Stimulated activated CD8-positive, alpha-beta memory T cell treated with anti-CD3 and anti-CD28 coated beads, Interleukin-7, amount 100 ng/mL, for 1 hour (primary cell): ENCODE measurements at places on chromosomes 12 and 14.
A peak's percentile ranks its signal among the peaks of the same experiment; 100 is the strongest.

DNA sequence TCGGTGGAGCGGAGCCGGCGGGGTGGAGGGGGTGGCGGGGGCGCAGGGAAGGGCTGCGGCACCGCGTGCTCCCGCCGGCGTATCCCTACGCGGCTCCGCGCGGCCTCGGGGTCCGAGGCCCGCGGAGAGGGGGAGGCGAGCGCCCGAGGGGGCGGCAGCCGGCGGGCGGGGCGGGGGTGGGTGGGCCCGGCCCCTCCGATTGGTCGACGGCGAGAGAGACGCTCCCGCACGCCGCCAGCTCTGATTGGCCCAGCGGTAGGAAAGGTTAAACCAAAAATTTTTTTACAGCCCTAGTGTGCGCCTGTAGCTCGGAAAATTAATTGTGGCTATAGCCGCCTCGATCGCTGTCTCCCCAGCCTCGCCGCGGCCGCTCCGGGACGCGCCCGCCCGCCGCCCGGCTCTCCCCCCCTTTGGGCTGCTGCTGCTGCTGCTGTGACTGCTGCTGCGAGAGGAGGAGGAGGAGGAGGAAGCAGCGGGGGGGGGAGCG lies at the start of gene FOXG1:
Gene FOXG1, plus strand, starts transcription at position 319 of the 487 bp plus-strand sequence. CDS start 493 bp downstream, outside the sequence.
- DNase-seq, result no peak

DNA sequence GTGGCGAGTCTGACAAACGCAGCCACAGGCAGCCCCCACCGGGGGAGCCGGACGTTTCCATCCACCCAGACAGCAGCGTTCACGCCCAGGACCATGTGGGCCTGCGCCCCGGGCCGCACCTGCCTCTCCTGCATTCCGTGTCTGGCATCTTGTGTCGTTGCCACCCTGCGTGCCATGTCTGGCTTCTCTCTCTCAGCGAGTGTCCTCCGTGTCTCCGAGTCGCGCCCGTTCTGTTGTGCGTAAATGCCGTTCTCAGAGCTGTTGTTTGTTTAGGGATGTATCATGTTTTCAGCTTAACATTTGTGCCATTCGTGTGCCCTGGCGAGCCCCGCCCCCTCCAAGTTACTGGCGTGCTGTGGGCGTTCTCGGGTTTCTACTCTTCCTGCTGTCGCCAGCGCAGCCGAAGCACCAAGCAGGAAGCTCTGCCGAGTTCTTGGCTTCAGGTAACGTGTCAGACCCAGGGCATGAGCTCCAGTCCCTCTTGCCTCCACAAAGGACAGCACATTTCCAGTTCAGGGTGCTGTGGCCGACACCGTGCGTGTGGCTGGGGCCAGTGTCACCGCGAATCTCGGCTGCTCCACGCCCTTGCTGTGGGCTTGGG lies 34.6 kb downstream of the NOC4L start:
- DNase-seq, result no peak

- no peak for DNase-seq
Measured at GRCh38 chr14:106129274-106129673, 602.9 kb downstream of the TMEM121 start.

DNA sequence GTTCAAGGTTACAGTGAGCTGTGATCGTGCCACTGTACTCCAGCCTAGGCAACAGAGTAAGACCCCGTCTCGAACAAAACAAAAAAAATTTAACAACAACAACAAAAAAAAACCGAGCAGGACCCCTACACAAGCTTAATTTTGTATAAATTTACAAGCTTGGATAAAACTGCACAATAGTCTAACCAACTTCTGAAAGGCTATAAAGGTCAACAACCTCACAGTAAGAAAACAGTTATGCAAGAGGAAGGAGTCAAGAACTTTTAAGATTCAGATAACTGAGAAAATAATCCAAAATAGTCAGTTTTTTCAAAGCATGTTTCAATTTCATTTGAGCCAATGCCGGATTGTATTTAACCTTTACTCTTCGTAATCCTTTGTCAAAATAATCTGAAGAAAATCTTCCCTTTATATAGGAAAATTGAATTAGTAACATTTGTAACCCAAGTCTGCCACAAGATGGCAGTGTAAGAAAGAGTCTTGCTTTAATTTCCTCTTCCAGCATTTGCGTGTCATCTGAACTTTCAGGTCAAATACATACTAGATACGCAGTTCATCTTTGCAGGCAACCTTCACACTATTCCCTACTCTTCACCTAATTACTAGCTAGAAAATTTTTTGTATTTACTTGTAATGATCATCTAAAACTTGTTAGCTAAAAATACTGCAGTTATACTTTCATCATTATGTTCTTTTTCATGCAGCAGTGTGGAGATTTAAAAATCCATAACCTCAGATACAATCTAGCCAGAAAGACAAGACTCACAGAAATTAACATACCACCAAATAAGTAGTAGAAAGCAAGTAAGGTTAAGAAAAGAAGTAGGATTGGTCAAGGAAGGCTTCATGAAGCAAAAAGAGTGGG lies 5.8 kb downstream of the CCNB1IP1 start:
- no peak for DNase-seq

DNA sequence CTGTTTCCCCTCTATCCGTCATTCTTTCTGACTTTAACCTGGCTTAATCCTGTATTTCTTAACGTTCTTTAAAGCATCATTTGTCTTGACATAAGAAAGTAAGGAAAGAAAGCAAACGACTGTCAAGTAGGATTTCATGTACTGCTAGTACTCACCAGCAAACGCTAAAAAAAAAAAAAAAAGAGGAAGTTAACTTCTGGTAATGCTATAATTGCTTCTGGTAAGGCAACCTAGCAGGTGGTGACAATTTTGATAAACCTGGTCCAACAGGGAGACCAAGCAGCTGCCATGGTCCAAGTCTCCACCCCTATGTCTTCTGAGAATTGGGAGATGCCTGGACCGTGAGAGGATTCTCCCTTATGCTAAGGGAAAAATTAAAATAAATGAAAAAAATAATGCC lies 306.6 kb downstream of the DAD1 start:
- DNase-seq, result no peak

DNA sequence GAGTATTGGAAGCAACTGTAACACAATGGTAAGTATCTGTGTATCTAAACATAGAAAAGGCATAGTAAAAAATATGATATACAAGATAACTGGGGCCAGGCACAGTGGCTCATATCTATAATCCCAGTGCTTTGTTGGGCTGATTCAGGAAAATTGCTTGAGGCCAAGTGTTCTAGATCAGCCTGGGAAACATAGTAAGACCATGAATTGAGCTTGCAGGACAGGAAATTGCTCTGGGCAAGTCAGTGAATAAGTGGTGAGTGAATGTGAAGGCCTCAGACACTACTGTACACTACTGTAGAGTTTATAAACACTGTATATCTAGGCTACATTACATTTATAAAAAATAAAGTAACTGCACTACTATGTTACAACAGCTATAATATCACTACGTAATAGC lies 75.2 kb downstream of the GPR135 start:
- no peak for DNase-seq

- no peak for DNase-seq
Measured at GRCh38 chr12:93879476-93880421, 202.6 kb downstream of the CRADD start.

DNA sequence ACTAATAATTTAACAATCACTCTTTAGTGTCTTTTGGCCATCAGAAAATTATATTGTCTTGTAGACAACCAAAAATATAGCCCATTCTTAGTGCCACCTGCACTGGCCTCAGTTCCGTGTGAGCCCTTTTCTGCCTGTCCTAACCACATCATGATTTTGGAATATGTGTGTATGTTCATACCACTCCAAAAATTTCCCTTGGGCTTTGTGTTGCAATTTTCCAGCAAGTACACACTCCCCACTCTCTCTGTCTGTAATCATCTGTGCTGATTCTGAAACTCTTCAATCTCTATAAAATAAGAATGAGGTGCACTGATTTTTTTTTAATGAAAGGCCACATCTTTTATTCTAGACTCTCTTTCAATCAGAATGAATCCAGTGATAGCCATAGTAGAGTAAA lies 196.0 kb downstream of the PIK3C2G start:
- DNase-seq, result no peak

GRCh38 chr12:98612696-98613334 lies 19.3 kb downstream of the SLC25A3 start:
- DNase-seq, result no peak

DNA sequence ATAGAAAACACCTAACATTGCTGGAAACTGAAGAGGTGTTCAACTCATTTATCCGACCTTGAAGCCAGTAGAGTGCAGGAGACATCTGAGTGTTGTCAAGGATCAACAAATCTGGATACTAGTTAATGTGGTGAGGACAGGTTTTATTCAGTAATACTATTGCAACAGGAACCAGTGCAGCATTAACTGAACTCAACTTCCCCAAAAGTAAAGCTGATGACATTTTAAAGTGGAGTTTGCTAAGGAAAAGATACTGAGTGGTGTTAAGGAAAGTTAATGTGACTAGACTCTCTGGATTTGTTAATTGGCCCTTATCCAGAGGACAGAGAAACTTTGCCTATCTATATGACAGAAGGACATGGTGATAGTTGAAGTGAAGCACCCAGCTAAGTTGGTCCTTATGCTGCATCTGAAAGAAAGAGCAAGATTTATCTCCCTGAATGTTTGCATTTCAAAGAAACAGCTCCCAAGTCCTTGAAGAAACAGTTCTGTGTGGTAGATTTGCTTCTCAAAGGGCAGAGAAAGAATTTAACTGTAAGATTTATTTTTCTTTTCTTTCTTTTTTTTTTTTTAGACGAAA lies 1.2 kb upstream of the CLEC7A start:
- no peak for DNase-seq

- DNase-seq, result no peak
Measured at GRCh38 chr12:56864318-56864717, 69.9 kb downstream of the SDR9C7 start.

DNA sequence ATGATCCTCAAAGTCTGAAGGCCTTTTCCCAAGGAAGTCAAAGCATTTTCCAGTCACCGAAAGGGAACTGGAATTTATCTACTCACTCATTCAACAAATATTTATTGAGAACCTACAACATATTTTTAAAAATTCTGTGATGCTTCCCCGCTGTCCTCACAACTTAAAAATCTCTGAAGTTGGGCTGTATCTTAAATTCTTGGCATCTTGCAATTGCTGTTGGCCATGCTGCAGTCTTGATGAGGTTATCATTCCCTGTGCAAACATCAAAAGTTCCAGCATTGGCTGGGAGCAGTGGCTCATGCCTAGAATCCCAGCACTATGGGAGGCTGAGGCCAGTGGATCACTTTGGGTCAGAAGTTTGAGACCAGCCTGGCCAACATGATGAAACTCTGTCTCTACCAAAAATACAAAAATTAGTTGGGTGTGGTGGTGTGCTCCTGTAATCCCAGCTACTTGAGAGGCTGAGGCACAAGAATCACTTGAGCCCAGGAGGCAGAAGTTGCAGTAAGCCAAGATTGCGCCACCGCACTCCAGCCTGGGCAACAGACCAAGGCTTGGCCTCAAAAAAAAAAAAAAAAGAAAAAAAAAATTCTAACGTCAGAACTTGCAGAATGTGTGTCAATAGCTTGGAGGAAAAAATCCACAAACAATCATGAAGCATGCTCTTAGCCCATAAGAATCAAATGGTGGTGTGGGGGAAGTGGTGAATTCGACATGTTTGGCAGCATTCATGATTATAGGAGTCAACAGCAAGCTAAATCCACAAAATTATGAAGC lies 34.9 kb downstream of the CCDC177 start:
- no peak for DNase-seq

- no peak for DNase-seq
Measured at GRCh38 chr14:33555710-33556350, 395.0 kb downstream of the EGLN3 start.

DNA sequence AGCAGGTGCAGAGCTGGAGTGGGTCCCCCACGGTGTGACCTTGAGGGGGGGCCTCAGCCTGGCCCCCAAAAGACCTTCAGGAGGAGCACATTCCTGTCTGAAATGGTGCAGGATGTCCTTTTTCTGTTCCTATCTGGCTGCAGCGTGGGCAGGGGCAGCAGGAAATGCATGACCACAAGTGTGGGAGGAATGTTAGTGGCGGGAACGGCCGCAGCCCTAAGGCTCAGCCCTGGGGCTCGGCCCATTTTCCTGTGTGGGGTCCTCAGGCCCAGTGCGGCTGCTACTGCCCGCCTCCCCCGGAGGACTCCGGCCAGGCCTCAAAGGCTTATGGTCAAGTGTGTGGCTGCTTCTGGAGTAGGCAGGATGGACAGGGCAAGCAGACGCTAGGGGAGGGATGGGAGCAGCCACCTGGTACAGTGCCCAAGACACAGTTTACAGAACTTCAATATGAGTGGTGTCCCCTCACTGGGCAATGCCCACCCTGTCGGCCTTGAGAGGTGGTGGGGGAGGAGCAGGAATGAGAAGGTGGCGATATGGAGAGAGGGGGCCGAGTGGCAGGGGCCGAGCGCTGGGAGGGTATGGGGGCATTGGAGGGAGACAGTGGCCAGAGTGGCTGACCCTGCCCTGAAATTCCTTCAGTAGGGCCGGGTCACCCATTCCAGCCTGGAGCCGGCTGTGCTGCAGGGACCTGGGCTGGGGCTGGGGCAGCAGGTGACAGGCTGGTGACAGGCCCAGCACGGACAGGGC lies 137.4 kb downstream of the CALM1 start:
- DNase-seq, result no peak

DNA sequence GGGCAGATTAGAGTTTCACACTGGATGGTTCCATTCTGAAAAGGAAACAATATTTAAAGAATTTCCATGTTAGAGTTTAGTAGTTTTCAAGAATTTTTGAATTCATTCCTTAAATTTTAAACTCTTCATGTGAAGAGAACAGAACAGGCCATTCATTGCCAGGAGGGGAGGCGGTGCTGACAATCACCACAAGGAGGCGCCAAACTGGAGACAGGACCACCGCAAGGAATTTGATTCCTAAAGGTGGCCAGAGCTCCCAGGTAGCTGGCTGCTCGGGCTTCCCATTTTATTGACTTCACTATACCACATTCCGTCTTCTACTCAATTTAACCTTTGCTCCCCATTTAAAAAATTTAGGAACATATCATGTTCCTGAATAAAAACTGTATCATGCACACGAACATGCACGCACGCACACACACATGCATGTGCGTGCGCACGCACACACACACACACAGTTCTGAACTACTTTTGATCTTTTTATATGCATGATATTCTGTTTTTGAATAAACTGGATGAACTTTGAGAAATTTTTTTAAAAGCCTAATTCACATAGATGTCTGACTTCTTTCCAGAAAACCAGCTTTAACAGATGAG lies 101.2 kb downstream of the NELL2 start:
- DNase-seq, result peak; percentile 40
